Frontal cortex (tissue), 4 donors: ENCODE measurements at places on chromosomes 7 and 10.

- DNase-seq: no peak
Observed at GRCh38 chr7:23469150-23469960, 936 bp downstream of the IGF2BP3 start.

GRCh38 chr10:52649511-52649910 is 123.1 kb downstream of the MBL2 start:
- no peak for DNase-seq

DNA sequence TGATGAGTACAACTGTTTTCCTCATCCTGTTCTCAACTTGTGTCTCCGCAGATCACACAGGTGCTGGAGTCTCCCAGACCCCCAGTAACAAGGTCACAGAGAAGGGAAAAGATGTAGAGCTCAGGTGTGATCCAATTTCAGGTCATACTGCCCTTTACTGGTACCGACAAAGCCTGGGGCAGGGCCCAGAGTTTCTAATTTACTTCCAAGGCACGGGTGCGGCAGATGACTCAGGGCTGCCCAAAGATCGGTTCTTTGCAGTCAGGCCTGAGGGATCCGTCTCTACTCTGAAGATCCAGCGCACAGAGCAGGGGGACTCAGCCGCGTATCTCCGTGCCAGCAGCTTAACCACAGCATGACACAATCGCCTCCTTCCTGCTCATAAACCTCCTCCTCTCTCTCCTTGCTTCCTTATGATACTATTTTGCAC is 126.7 kb upstream of the PRSS58 start:
- DNase-seq: no peak

DNA sequence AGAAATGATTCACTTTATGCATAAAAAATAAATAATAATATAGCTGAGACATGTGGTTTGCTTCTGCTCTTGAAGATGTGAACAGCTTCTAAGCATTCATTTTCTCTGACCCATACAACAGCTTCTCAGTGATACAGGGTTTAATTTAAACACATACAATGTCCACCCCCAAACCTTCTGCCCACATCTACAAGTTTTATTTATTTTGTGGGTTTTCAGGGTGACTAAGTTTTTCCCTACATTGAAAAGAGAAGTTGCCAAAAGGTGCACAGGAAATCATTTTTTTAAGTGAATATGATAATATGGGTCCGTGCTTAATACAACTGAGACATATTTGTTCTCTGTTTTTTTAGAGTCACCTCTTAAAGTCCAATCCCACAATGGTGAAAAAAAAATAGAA is 17.2 kb downstream of the INHBA start:
- no peak for DNase-seq

DNA sequence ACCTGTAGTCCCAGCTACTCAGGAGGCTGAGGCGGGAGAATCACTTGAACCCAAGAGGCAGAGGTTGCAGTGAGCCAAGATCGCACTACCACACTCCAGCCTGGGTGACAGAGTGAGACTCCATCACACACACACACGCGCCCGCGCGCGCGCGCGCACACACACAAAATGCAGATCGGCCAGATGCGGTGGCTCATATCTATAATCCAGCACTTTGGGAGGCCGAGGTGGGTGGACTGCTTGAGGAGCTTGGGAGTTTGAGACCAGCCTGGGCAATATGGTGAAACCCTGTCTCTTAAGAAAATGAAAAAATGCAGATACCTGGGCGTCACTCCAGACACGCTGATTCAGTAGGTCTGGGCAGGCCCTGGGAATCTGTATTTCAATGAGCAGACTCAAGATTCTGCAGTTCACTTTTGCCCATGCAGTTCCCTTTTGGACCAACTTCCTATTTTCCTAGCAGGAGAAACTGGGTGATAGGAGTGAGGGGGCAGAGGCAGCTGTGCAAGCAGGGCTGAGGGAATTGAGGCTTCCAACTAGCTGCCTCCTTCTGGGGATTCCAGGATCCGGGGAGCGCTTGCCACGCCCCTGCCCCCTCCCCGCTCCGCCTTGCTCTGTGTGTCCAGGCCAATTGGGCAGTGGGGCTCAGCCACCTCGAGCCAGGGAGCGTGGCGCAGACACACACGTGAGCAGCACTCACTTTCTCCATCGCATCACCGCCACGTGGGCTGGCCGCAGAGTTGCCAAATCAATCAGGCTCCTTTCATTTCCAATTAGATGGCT is 173.6 kb downstream of the SH3PXD2A start:
- DNase-seq: no peak

GRCh38 chr10:117007080-117007479 is 2.1 kb upstream of the SHTN1 start:
- DNase-seq: no peak

GRCh38 chr7:99314504-99314903 is 11.2 kb upstream of the ARPC1A start:
- no peak for DNase-seq

- no peak for DNase-seq
Observed at GRCh38 chr7:151181011-151181431, 6.0 kb downstream of the ASB10 start.

- DNase-seq: no peak
Observed at GRCh38 chr10:50381642-50382041, 130.3 kb upstream of the ASAH2 start.

- DNase-seq: no peak
Observed at GRCh38 chr7:36205803-36206202, 52.7 kb downstream of the EEPD1 start.

DNA sequence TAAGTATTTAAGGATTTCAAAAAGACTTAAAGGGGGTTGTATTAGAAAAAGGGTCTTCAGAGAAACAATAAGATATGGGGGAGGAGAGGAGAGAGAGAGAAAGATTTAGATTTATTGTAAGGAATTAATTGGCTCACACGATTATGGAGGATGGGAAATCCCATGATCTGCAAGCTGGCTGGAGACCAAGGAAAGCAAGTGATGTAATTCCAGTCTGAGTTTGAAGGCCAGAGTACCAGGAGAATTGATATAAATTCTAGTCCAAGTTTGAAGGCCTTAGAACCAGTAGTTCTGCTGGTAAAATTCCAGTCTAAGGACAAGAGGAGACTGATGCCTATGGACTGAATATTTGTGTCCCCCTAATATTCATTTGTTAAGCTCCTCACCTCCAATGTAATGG is 20.6 kb upstream of the SLC13A1 start:
- no peak for DNase-seq

DNA sequence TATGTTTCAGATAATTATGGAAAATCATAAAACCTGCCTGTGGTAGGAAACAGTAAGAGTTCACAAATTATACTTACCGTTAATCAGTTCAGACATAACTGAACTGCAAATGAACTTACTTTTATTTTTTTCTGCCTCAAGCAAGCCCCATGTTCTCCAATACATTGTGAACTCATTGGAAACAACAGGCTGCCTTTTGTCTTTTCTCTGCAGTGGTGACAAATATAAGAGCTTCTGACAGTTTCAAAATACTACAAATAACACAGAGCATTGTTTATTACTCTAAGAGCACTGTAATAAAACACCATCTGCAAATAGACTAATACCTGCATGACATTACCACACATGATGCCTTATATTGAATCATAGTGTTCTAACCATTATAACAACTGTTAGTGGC is 94.0 kb upstream of the CDCA7L start:
- no peak for DNase-seq

GRCh38 chr7:141864765-141865447 is 23.6 kb upstream of the PRSS37 start:
- DNase-seq: no peak

DNA sequence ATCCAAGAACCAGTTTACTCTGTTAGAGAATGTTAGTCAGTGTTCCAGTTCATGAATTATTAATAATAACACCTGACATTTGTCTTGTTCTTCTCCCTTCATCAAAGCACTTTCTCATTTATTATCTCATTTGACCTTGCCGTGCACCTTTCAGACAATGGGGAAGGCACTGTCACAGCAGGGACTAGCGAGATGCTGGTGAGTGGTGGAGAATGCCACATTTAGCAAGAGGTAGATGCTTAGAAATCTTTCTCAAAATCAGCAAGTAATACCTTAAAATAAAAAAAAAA is 34.2 kb upstream of the XRCC2 start:
- DNase-seq: no peak

DNA sequence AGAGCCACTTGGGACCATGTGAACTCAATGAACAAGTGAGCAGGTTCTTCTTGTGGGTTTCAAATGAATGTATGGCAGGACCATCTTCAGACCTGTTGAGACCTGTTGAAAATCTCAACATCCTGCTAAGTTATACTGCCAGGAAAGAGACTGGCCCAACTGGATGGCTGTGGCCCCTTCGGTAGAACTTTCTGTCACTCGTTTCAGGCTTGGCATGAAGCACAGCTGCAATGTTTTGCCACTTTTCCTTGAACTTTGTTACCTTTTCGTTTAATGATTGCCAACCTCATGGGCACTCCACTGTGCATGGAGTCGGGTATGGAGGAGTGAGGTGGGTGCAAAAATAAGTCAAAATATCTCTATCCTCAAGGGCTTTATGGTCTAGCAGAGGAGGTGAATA is 36.7 kb upstream of the SLC35B4 start:
- DNase-seq: no peak

DNA sequence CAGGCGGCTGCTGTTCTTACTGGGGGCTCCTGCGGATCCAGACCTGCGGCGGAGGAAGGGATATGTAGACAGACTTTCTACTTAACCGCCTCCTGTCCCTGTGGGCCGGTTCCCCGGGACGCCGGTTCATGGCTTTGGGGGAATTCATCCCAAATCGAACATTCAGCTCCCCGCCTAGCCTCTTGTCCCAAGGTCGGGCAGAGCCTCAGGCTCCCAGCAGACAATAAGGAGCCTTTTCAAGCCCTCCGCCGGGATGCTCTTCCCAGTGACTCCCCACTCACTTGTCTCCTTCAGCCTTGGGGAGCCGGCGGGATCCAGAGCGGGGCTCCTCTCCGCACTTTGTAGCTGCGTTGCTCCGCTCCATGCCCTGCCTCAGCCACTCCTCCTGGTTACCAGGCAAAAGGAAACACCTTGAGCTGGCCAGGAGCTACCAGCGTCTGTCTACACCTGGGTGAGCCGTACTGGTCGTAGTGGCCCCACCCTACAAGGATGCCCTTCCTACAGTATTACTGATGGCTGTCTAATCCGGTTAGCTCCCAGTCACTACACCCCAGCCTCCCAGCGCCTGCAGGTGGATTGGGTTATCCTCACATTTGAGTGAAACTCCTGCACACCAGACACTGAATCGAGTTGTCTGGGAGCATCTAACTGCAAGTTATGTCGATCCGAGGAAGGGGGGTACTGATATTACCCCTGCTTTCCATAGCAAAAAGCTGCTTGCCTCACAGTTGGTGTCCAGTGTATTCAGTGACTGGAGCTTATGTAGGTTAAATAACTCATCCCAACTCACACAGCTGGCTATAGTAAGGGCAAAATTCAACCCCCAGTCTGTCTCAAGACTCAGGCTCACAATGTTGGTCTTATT is at the start of gene C10orf95:
Gene C10orf95 (minus strand): TSS at position 439 of the 865 bp plus-strand sequence. CDS start 450 bp downstream, outside the sequence.
- DNase-seq: no peak

GRCh38 chr10:108597031-108597430 is 1326.3 kb downstream of the XPNPEP1 start:
- DNase-seq: no peak

GRCh38 chr10:101244321-101245050 is 15.2 kb upstream of the LBX1 start:
- no peak for DNase-seq

DNA sequence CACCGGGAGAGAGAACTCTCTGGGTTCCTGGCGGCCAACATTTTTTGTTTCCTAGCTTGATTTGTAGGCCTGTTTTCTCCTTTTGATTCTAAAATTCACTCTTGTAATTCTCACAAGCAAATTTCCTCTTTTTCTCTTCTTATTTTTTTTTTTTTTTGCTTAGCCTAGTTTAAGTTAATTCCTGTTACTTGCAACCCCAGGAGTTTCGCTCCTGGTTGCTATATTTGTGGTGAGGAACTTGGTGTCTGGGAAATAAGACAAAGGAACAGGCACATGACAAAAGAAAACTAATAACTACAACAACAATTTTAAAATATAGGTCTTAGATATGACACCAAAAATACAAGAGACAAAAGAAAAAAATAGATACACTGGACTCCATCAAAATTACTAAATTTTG is 6.7 kb downstream of the AOAH start:
- DNase-seq: no peak

- DNase-seq: no peak
Observed at GRCh38 chr7:621572-622285, 102.1 kb upstream of the PDGFA start.

GRCh38 chr7:106883456-106884026 is 18.5 kb downstream of the PIK3CG start:
- DNase-seq: no peak

DNA sequence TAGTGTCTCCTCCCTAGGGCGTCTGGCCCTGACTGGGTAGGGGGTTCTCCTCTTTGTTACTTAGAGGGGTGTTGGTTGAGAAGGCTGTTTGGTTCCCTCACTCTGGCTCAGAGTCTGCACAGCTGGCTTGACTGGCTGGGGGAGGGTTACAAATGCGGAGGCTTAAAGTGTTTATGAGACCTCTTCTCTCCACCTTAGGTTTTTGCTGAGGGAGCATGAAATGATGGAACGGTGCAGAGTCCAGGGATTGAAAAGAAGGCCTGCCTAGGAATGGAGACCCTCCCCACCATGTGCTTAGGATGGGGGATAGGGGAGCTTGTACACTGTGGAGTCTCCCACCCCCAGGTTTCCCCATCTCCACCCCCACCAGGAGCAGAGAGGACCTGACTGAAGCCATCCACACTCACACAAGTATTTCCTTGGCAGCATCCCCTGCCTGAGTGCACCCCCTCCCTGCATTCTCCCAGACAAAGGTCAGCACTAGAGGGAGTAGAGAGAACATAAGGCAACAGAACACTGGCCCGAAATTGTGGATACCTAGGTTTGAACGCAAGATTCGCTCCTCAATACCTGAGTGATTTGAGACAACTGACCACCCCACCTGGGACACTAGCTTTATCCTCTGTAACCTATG is 1.7 kb upstream of the LDB1 start:
- no peak for DNase-seq

DNA sequence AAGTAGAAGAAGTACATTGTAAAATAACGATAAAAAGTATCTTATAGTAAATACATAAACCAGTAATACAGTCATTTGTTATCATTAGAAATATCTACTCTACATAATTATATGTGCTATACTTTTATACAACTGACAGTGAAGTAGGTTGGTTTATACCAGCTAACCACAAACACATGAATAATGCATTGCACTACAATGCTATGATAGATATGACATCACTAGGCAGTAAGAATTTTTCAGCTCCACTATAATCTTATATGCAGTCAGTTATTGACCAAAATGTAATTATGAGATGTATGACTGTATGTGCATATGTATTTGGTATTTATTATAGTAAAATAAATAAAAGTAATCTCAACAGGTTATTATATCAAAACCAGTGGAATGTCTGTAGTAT is 23.4 kb upstream of the SGCE start:
- DNase-seq: no peak

GRCh38 chr7:143279186-143280098 is 5.3 kb upstream of the TMEM139 start:
- peak; percentile 38 for DNase-seq

DNA sequence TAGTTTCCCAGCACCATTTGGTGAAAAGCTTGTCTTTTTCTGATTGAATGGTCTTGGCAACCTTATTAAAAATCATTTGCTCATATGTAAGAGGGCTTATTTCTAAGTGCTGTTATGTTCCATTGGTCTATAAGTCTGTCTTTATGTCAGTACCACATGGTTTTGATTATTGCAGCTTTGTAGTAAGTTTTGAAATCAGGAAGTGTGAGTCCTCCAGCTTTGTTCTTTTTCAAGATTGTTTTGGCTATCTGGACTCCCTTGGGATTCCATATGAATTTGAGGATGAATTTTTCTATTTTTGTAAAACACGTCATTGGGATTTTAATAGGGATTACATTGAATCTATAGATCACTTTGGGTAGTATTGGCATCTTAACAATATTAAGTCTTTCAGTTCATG is 5.4 kb downstream of the KIF11 start:
- DNase-seq: no peak

GRCh38 chr7:108375668-108376067 is 80.6 kb downstream of the NRCAM start:
- no peak for DNase-seq
